Hypothalamus (tissue), 51 donors: ENCODE measurements at places on chromosomes 13 and 19.
A peak's percentile ranks its signal among the peaks of the same experiment; 100 is the strongest.

- no peak for DNase-seq
Observed at GRCh38 chr13:89214185-89214584, 1543.0 kb downstream of the SLITRK5 start.

DNA sequence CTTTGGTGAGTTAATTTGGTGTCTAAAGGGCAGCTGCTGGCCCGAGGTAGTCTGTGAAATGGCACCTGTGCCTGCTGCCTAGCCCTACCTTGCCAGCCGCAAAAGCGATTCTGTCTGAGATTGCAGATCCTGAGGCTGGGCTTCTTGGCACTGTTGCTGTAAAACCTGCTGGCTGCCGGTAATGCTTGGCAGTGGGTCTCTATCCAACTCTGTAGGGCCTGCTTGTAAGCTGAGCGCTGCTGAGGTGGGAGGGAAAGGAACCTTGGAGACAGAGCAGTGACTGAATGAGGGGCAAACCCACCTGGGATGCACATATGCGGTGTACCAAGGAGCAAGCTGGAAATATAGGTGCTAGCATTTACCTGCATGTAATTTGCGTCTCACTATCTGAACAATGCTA lies 11.7 kb downstream of the LCP1 start:
- DNase-seq = no peak

DNA sequence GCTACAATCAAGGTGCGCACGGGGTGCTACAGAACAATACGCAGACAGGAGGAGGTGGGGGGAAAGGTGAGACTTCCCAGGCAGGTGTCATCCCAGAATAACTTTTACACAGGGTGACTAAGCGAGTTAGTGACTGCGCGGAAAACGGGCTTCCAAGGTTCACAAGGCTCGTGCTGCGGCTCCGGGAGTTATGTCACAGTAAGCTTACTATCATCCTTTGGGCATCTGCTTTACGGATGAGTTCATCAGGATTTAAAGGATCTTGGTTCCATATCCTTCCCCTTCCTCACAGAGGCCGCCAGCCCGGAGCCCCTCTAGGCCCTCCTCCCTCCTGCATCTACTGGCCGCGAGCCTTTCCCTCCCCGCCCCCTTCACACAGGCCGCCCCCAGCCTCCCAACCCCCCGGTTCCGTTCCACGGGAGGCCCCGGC lies 474 bp upstream of the IFT88 start:
- DNase-seq = no peak

- no peak for DNase-seq
Observed at GRCh38 chr13:92510416-92510815, 716.2 kb upstream of the GPC6 start.

GRCh38 chr19:2343289-2343982 lies 15.0 kb downstream of the SPPL2B start:
- DNase-seq = no peak

- no peak for DNase-seq
Observed at GRCh38 chr13:70253834-70254233, 145.6 kb upstream of the KLHL1 start.

GRCh38 chr13:90455823-90456222 lies 891.7 kb upstream of the MIR17HG start:
- DNase-seq = no peak

DNA sequence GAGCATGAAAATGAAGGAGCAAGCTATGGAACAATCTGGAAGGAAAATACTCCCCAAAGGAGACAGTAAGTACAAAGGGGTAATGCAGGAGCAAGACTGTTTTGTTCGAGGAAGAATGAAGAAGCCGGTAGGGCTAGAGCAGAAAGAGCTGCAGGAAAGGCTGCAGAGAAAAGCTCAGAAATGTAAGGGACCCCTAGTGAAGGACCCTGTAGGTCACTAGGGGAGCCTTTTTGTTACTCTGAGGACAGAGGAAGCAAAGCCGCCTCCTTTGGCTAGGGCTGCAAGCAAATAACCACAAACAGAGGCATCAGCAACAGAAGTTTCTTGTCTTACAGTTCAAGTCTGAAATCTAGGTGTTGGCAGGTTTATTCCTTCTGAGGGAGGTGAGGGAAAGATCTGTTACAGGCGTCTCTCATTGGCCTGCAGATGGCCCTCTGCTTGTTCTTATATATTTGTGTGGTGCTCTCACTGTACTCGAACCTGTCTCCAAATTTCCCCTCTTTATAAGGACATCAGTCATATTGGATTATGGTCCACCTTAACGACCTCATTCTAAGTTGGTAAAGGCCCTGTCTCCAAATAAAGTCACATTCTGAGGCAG lies 362.3 kb downstream of the COG6 start:
- no peak for DNase-seq

DNA sequence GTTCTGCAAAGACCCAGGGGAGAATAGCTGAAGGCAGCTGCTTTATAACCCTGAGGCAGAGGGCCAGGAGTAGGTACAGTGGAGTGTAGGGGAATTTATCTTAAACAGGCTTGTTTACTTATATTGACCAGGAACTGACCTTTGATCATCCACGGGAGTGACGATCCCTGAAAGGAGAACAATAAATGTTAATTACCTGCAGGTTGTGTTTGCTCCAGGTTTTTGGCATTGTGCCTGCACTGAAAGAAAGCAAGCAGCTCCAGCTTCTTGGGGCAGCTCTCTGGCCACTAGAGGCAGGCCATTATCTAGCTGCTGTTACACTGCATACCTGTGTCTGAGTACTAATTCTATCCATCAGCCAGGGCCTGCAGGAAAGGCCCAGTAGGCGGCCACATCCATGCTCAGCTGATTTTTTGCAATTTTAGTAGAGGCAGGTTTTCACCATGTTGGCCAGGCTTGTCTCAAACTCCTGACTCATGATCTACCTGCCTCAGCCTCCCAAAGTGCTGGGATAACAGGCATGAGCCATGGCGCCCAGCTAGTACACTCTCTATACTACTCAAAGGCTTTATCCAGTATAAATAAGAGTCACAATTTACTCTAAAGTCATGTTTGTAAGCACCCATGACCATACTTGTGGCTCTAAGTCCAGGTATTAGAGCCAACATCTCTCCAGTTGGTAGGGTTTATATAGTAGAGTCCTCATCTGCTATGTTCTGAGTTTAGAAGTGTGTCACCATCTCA lies 8.5 kb upstream of the ZNF91 start:
- no peak for DNase-seq

- no peak for DNase-seq
Observed at GRCh38 chr19:54352041-54352440, 12.7 kb downstream of the LAIR1 start.

DNA sequence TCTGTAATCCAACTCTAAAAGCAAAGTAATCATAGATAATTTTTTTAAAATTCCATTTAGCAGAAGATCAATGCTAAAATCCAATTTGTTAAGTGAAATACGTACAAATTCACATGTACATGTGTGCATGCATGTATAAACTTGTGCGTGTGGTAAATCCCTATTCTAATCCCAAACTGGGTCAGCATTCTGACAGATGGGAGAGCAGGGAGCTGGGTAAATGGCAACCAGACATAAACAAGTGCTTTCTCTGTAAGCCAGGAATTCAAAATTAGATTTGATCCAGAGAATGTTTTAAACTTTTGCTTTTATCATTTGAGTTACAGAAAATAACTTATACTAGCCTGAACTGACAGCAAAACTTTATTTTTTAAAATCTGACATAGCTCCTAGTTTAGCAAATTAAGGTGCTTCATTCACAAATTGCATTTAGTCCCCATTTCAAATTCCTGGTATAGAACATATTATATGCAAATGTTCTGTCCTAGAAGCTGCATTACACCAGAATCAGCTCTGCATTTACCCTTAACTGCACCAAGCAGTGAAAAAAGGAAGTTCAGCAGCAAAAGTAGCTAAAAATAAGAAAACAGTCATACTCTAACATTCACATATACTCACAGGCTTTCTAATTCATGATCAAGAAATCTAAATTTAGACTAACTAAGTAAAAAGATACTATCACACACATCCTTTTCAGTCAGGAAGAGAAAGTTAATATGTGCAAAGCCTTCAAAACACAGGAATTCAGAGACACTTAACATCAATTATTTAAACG lies 32.6 kb downstream of the UBL3 start:
- no peak for DNase-seq

DNA sequence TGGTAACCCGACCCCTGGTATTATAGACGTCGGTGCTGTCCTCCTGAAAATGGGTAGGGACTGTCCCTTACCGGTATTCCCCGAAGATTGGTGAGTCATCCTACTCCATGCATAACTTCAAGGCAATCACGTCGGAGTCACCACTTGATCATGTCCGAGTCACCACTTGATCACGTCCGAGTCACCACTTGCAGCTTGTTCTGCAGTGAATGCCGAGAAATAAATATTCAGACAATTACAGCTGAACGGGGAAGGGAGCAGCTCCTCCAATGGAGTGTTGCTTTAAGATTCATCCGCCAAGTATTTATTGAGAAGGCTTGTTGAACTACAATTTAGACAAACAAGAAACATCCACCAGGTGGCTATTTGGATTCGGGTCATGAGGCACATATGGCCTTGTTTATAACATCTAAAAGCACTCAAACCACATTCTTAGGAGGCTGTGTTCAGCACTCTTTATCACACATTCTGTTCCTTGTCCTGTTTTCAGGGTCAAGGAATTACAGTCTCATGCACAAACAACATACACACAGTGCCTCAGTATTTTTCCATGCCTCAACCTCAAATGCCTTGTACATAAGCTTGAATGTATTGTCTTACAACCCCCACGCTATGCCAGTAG lies 43.1 kb downstream of the ZNF726 start:
- DNase-seq = no peak

DNA sequence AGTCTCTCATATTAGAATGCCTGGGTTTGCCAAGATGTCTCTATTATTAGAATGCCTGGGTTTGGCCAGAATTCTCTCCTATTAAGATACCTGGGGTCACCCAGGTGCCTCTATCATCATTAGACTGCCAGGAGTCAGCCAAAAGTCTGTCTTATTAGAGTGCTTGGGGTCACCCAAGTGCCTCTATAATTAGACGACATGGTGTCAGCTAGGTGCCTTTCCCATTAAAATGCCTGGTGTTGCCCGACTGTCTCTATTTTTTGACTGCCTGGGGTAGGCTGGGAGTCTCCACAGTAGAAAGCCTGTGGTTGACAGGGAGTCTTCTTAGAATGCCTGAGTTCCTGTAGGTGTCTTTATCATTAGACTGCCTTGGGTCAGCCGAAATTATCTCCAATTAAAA lies 1536.6 kb downstream of the UQCRFS1 start:
- DNase-seq = no peak

- no peak for DNase-seq
Observed at GRCh38 chr19:4970558-4971423, 1.9 kb downstream of the KDM4B start.

- no peak for DNase-seq
Observed at GRCh38 chr19:54391589-54392061, 23.6 kb upstream of the TTYH1 start.

- no peak for DNase-seq
Observed at GRCh38 chr19:10817291-10818038, 18.5 kb downstream of the TMED1 start.

DNA sequence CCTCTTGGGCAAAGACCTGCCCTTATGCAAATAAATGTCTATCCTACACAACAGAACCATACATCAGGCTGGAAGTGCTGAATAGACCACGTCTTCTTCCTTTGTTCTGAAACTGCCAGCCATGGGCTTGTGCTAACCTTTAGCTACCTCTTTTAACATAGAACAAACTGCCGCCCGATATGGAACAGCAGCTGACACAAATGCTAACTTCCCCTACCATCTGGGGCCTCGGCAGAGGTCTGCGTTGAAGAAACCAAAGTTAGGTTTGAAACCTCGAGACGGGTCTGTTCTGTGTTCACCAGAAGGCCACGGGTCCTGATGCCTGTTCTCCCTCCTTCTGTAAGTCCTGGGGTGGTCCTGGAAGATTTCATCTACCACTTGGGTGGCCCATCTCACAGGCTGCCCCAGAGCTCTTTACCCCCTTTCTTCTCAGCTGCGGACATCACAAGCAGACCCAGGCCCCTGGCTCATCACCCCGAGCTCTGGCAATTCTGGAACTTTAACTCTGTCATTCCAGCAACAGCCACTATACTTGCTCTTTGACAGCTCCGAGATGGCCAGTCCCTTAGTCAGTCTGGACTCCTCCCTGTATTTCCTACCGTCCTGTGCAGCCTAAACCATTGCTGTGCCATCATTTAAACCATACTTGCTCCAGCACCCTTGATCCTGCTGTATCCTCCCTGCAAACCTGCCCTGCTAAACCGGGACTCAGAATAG lies 146.7 kb downstream of the USP12 start:
- DNase-seq = no peak

GRCh38 chr13:109652531-109652930 lies 133.9 kb downstream of the IRS2 start:
- no peak for DNase-seq

- no peak for DNase-seq
Observed at GRCh38 chr19:31817971-31818797, 468.9 kb upstream of the TSHZ3 start.

- no peak for DNase-seq
Observed at GRCh38 chr13:92390217-92390616, 836.4 kb upstream of the GPC6 start.

DNA sequence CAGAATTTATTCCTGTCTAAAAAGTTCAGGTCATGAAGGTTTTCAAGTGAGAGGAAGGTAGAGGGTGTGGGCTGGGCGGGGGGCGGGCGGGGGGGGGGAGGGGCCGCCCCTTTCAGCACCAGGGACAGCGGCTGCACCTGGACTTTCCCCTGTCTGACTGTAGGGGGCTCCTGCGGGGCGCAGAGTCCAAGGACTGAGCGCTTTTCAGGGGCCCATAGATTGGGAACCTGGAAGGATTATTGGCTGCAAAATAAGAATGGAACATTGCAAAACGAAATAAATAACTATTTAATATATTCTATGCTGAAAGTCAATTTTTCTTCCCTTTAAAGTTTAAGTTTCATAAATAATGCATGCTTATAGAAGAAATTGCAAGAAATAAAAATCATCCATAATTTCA lies 8.9 kb upstream of the CYP4F3 start:
- DNase-seq = no peak

DNA sequence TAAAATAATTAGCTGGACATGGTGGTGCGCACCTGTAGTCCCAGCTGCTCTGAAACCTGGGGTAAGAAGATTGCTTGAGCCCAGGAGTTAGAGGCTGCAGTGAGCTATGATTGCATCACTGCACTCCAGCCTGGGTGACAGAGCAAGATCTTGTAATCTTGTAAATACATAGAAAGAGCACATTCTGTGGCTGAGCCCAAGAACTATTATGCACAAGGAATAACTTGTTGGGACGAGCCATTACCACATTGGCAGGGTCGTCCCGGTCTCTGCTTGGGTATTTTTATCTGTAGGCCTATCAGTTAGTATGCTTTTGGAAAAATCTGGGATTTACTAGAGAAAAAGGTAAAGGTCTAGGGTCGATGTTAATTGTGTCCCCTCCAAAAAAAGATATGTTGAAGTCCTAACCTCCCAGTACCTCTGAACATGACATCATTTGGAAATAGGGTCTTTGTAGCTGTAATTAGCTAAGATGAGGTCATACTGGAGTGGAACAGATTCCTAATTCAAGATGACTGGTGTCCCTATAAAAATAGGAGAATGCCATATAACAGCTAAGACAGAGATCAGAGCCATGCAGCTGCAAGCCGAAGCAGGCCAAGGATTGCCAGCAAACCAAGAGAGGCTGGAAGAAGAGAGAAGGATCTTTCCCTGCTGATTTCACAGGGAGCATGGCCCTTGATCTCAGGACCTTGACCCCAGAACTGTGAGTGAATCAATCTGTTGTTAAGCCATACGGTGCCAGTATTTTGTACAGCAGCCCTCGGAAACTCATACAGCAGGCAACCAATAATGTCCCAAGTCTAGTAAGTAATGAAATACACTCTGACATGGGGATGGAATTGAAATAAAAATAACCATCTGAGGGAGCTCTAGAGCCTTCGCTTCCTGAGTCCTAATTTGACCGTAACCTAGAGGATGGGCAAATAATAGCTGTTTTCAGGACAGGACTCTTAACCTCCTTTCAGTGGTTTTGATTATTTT lies 77.0 kb downstream of the TM9SF2 start:
- no peak for DNase-seq

- DNase-seq = peak; percentile 3
Observed at GRCh38 chr13:44698066-44698465, 121.9 kb upstream of the TSC22D1 start.
